Posterior vena cava (tissue), 2 donors: ENCODE measurements at places on chromosomes 1 and 21.

DNA sequence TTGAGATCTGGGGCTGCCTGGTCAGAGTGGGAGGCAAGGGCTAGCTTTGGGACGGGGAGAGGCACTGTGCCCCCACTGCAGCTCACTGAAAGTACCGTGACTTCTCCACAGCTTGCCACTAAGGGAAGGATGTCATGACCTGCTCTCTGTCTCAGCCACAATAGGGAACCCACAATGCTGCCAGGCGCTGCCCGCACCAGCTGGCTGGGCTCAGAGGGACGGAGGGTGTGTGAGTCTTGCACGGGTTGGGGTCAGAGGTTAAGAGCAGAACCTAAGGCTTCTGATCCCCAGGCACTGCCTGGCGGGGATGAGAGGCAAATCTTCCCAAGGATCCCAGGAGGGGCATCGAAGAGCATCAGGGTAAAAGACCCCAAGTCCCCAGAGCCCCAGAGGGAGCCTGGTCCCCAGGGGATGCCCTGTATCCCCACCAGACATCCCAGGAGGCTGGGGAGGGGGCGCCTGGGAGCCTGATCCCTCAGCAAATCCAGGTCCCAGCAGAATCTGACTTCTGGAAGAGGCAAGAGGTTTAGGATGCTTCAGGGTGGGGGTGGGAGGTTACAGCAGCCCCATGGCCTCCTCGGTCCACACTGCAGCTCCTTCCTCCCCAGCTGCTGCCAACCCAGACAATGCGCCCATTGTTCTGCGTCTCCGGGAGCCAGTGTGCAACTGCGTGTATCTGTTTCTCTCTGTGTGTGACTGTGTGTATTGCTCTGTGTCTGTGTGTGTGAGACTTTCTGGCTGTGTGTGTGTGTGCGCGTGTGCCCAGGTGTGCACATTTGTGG, 2.0 kb upstream of the MARCKSL1 start:
- DNase-seq, result no peak

- no peak for DNase-seq
Observed at GRCh38 chr1:236795757-236796667, 920 bp downstream of the MTR start.

DNA sequence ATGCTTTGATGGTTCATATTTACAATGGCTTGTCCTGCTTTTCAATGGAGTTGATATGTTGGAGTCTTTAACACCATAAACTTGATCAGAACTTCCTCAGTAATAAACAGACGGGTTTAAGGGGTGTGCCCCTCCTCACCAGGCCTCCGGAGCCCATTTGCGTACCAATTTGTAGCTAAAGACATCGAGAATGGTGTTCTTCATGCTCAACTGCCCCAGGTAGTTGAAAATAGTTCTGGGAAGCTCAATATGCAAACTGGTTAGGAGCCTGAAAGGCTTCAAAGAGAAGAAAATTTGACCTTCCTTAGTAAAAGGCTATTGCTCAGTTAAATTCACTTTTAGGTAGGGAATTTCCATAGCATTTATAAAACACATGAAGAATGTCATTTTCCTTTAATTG, 68.1 kb upstream of the RRP15 start:
- no peak for DNase-seq

DNA sequence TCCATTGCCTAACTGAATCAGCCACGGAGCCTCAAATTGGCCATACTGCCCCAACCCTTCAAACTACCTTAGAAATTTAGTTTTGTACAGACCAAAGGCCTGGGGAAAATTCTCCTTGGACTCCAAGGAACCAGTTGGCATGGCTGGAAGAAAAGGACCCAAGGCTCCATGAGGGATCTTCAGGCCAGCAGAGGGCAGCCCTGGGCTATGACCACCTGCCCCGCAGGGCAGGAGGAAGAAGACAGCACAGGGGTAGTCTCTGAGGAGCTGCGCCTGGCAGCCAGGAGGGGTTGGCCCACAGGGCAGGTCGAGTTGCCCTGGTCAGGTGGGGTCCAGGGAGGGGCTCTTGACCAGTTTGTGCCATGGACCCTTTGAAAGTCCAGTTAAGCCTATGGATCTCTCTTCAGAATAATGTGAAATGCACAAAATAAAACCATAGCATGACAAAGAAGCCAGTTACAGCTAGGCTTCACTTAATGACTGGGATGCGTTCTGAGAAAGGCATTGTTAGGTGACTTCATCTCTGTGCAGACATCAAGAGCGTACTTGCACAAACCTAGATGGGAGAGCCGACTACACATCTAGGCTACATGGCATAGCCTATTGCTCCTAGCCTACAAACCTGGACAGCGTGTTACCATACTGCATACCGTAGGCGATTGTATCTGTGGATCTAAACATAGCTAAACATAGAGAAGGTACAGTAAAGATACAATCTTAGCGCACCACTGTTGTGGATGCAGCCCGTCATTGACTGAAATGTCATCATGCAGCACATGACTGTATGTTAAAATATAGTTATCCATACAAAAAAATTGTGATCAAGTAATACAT, 26.1 kb downstream of the CACNA1S start:
- DNase-seq, result no peak

- peak; percentile 81 for DNase-seq
Observed at GRCh38 chr21:46127239-46128105, 27.9 kb downstream of the FTCD start.

DNA sequence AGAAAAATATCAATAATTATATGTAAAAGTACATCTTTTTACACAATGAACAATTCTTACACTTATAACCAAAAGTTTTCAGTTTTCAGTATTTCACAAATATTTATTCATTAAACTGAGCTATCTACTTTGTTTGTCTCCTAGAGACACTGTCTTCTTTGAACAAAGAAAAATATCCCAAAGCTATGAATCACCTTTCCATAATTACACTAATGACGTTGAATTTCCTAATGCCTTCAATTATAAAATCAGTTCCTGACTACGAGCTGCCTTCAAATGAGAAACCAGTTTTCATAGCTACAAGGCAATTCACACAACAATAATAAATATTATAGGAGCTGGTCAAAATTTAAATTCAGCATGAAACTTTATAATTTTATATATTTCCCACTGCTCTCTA, 201.8 kb upstream of the BRINP3 start:
- no peak for DNase-seq

GRCh38 chr1:236147068-236147467, 4.7 kb downstream of the GPR137B start:
- no peak for DNase-seq

GRCh38 chr1:232598133-232598532, 31.8 kb downstream of the SIPA1L2 start:
- no peak for DNase-seq

- no peak for DNase-seq
Observed at GRCh38 chr1:199546323-199546722, 481.2 kb upstream of the NR5A2 start.

DNA sequence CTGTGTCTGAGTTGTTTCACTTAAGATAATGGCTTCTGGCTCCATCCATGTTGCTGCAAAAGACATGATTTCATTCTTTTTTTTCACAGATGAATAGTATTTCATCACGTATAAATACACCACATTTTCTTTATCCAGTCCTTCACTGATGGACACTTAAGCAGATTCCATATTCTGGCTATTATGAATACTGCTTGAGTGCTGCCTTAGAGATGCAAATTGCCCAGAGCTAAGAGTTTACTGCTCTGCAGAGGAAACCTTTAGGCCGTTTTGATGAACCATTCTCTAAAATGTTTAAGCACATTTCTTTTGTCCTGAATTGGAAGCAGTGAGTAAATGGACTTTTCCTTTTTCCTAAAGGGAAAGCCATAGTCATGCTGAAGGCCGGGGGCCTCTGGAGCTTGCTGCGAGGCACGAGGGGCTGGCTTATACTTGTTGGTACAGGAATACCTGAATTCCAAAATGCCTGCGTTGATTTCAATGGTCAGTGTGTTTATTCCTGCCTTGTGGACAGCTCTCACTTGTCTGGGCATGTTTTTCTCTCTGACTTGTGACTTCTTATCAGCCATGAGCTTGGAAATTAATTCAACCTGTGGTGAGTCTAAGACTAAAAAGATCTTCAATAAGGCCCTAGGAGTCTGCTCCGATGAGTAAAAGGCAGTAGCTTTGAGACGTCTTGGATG, 201.0 kb upstream of the MAP1LC3C start:
- no peak for DNase-seq

DNA sequence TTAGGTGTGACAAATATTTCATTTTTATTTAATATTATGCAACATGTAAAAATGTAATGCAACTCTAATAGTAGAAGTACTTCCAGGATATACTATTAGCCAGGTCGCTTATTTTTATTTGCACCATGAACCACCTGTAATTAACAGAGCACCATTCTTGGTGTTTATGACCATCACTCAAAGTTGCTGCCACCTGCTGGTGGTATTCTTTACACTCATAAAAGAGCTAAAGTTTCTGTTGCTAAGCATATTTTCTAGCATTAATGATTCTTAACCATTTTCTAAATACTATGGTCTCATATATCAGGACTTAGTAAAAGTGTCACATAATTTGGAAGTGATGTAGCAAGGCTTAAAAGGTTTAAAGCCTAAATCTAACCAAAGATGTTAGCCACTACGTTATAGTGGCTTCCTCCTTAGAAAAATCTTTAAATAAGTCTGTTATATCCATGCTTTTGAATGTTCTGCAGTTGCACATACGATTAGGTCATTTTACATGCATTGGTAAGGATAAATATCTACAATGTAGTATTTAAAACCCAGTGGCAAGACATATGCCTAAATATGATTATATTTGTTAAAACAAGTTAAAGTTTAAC, 244.5 kb downstream of the NEGR1 start:
- no peak for DNase-seq

DNA sequence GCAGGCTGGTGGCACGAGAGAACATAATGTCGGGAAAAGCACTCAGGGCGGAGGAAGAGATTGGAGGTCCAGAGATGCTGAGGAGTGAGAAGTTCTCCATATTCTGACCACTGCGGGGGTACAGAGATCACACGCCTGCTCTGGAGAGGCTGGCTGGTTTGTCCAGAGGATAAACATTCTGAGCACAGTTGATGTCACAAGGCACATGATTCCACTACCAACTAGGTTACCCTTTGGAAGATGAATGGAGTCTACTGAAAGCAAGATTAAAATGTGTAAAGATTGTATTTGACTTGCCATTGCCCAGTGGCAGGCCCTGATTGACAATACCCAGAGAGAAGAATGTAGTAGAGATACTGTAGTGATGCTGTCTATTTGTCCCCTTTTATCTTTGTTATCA, at the start of gene SPATA46:
TSS of gene SPATA46 (minus strand) at position 164 of the 400 bp plus-strand sequence. CDS start at position 100, 64 bp downstream.
- DNase-seq, result no peak

DNA sequence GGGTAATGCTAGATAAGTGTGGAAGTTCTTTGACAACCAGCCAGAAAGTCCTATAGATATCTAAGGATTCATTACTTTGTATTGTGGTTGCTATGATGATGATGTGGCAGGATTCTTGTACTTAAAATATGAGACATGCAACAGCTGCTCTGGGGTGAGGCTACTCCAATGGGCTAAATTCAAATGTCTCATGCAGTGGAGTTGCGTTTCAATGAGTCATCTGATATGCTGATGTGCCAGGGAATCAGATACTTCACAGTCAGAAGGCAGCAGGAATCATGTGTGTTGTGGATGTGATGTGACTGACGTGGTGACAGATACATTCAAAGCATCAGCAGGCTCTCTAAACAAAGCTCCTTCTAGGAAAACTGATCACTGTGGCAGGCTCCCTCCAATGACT, 66.5 kb downstream of the TSEN15 start:
- DNase-seq, result no peak

GRCh38 chr1:1752636-1753606, 25.3 kb downstream of the NADK start:
- DNase-seq, result peak; percentile 78

DNA sequence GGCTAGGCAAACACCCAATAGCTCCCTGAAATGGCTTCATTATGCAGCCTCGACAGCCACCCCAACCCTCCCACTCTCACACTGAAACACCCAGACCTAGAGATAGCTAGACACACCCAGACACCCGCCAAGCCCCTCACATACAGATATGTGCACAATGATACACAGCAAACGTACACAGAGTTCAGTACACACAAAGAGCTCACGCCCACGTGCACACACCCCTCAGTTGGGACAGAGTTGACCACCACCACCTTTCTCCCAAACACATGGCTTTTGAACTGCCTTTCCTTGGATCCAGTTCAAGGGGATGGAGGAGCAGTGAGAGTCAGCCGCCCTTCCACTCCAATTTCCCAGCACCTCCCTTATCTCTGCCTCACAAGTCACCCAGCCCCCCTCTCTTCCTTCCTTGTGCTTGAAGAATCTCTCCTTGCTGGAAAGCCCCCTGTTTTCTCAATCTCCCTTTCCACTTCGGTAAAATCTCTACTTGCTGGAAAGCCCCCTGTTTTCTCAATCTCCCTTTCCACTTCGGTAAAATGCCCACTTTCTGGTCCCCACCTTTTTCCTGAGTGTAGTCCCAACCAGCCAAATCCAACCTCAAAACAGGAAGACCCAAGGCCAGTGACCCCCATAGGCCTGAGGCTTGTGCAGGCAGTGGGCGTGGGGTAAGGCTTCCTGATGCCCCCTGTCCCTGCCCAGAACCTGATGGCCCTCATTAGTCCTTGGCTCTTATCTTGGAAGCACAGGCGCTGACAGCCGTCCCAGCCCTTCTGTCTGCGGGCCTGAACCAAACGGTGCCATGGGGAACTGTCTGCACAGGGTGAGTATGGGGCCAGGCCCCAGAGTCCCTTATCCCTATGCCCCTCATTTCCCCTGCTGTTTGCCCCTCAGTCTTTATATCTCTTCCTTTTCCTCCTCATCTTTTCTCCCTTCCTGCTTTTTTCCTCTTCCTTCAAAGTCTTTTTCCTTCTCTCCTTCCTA, at the start of gene ACKR1:
TSS of gene ACKR1 (plus strand) at position 715 of the 981 bp plus-strand sequence. CDS start at position 800, 85 bp downstream.
- no peak for DNase-seq

DNA sequence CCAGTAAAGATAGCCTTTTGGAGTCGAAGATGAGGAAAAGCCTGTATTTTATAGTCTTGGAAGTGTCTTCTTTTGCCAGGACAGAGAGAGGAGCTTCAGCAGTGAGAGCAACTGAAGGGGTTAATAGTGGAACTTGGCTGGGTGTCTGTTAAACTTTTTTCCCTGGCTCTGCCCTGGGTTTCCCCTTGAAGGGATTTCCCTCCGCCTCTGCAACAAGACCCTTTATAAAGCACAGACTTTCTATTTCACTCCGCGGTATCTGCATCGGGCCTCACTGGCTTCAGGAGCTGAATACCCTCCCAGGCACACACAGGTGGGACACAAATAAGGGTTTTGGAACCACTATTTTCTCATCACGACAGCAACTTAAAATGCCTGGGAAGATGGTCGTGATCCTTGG, at the start of gene VCAM1:
TSS of gene VCAM1 (plus strand) at position 253 of the 400 bp plus-strand sequence. CDS start at position 372, 119 bp downstream.
- no peak for DNase-seq

DNA sequence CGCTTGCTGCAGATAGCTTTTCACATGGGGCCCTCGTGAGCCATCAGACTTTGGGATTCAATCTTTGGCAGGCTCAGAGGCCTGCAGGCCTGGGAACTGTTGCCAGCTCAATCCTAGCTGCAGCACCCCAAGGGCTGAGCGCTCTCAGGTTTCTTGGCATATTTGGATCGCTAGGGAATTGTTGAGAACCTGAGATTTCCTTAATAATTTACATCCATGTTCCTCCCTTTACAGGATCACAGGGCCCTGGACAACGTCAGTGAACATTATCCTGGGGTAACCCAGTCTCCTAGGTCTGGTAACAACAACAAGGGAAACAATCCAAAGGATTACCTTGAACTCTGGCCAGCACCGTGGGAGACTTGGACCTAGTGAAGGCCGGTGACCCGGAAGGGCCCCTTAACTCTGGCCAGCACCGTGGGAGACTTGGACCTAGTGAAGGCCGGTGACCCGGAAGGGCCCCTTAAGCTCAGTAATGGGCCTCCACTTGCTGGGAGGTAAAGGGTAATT, 49.3 kb upstream of the NEK2 start:
- no peak for DNase-seq
